ENCODE measurements at places on chromosomes 1 and 21. TPM values are rescaled to one million over a fixed set of nuclear protein-coding genes. Genes with fewer than 3 reads are reported as not detected.
A peak's percentile ranks its signal among the peaks of the same experiment; 100 is the strongest.

GRCh38 chr1:112522621-112523020, 13.9 kb downstream of the WNT2B start:
- no peak overlapping the region for H3K4me3 ChIP-seq
- no peaks in the 10 kb centered on the region for H3K27me3 ChIP-seq
- H3K4me1 ChIP-seq = no peaks in the 10 kb centered on the region

DNA sequence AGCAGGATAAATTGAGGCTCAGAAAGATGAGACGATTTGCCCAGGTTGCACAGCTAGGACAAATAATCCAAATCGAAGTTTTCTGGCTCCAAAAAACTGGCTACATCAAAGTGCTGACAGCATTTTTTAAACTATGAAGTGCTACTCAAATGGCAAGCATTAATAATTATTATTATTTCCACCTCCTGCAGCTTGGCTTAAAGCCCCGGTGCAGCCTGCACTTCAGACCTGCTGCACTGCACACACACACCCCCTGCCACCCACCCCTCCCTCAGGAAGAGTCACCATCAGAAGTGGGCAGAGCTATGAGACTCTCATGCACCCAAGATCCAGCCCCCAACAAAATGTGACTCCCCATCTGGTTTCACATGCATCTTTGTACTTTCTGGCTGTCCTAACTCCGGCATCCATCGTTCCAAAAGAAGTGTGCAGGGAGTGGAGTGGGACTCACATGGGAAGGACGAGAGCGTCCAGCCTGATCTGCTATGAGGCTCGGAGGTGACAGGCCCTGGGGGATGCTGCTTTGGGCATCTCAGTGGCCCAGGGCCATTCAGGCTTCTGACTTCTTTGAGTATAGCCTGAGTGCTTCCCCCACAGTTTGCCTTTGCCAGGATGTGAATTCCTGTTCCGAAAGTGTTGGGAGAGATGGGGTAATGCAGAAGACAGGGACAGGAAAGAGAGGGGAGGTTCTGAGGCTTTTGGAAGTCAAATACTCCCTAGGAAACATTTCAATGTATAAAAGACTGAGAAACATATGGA, 65.0 kb upstream of the FAM20B start:
- H3K4me1 ChIP-seq = peaks cover 1% of the 10 kb centered on the region
- no peak overlapping the region for H3K4me3 ChIP-seq
- H3K27me3 ChIP-seq = no peaks in the 10 kb centered on the region
- no peaks in the 10 kb centered on the region for H3K36me3 ChIP-seq
- no peak overlapping the region for H3K27ac ChIP-seq
- no peak for DNase-seq

DNA sequence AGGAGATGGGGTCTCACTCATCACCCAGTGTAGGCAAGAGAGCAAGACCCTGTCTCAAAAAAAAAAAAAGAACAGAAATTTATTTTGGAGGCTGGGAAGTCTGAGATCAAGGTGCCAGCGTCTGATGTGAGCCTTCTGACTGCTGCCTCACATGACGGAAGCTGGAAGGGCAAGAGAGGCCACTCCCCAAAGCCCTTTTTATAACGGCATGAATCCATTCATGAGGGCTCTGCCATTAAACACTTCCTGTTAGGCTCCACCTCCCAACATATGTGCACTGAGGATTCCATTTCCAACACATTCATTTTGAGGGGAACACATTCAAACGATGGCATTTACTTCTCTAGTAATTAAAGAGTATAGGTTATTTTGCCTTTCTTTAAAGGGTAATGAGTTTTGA, 50.9 kb upstream of the C1orf198 start:
- H3K36me3 ChIP-seq = peaks cover 37% of the 10 kb centered on the region
- H3K27ac ChIP-seq = no peak overlapping the region
- H3K4me3 ChIP-seq = no peak overlapping the region
- H3K27me3 ChIP-seq = no peaks in the 10 kb centered on the region

DNA sequence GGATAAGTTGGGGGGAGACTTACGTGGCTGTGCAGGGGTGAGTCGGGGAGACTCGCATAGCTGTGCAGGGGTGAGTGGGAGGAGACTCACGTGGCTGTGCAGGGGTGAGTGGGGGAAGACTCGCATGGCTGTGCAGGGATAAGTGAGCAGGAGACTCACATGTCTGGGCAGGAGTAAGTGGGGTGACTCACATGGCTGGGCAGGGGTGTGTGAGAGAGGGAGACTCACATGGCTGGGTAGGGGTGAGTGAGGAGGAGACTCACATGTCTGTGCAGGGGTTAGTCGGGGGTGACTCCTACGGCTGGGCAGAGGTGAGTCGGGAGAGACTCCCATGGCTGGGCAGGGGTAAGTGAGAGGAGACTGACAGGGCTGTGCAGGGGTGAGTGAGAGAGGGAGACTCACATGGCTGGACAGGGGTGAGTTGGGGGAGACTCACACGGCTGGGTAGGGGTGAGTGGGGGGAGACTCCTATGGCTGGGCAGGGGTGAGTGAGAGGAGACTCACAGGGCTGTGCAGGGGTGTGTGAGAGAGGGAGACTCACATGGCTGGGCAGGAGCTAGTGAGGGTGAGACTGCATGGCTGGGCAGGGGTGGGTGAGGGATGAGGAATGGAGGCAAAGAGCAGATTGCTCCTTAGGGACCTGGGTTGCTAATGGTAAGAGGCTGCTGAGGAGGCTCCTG, 56.0 kb upstream of the ABCG1 start:
- no peak overlapping the region for H3K4me3 ChIP-seq
- H3K4me1 ChIP-seq = peaks cover 21% of the 10 kb centered on the region
- no peak overlapping the region for H3K27ac ChIP-seq
- H3K27me3 ChIP-seq = no peaks in the 10 kb centered on the region

GRCh38 chr1:160744199-160744851, 5.3 kb downstream of the SLAMF7 start:
- peak overlapping the region; percentile 28 for H3K4me3 ChIP-seq
- no peaks in the 10 kb centered on the region for H3K27me3 ChIP-seq
- peaks cover 13% of the 10 kb centered on the region for H3K36me3 ChIP-seq
- peaks cover 83% of the 10 kb centered on the region for H3K4me1 ChIP-seq
- no peak for DNase-seq

- no peak overlapping the region for H3K4me3 ChIP-seq
- H3K4me1 ChIP-seq = peaks cover 5% of the 10 kb centered on the region
- no peaks in the 10 kb centered on the region for H3K27me3 ChIP-seq
- H3K36me3 ChIP-seq = no peaks in the 10 kb centered on the region
Observed at GRCh38 chr1:220807726-220808125, 21.0 kb downstream of the MTARC1 start.

GRCh38 chr1:228825840-228826484, 90.7 kb downstream of the RHOU start:
- peaks cover 19% of the 10 kb centered on the region for H3K4me1 ChIP-seq
- H3K27ac ChIP-seq = no peak overlapping the region
- DNase-seq = no peak
- H3K4me3 ChIP-seq = no peak overlapping the region
- H3K27me3 ChIP-seq = peaks cover 28% of the 10 kb centered on the region

GRCh38 chr1:182355723-182356098, 35.9 kb downstream of the GLUL start:
- no peak overlapping the region for H3K4me3 ChIP-seq
- no peak overlapping the region for H3K27ac ChIP-seq
- no peak for DNase-seq
- H3K4me1 ChIP-seq = no peaks in the 10 kb centered on the region
- no peaks in the 10 kb centered on the region for H3K36me3 ChIP-seq

FCRL4 gene
- total RNA-seq = not detected

PRAMEF1 gene
- not detected for total RNA-seq

TMEM269 gene
- 0.16 TPM for total RNA-seq
